ENCODE measurements at places on chromosomes 7 and 10.

- no peak for DNase-seq
Observed at GRCh38 chr10:1267568-1267967, 211.4 kb downstream of the WDR37 start.

DNA sequence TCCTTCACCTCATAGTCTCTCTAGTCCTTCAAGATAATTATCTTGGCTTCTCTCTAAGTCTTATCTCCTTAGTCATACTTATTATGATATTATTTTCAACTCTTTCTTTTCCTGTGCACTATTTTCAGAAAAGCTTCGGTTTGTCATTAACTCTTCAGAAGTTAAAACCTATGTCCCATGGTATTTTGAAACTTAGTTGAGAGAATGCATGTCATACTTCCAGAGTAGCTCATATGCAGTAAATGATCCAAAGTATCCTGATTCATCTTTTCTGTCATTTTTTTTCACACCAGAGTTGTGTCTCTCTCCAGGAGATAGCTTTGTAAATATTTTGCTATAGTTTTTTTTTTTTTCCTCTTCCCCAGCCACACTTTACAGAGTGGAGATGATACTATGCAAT, 1008.6 kb downstream of the NRG3 start:
- no peak for DNase-seq

- DNase-seq, result no peak
Observed at GRCh38 chr7:35032166-35032565, 5.1 kb downstream of the DPY19L1 start.

DNA sequence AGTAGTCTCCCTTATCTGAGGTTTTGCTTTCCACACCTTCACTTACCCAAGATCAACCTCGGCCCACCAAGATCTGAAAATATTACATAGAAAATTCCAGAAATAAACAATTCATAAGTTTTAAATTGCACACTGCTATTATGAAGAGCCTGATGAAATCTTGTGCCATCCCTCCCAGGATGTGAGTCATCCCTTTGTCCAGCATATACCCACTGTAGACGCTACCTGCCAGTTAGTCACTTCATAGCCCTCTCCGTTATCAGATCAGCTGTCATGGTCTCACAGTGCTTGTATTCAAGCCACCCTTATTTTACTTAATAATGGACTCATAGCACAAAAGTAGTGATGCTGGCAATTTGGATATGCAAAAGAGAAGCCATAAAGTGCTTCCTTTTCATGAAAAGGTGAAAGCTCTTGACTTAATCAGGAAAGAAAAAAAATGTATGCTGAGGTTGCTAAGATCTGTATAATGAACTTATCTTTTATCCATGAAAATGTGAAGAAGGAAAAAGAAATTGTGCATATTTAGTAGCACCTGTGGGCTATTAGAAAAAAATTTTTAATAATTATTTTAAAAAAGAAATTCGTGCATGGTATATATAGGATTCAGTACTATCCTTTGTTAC, 9.8 kb upstream of the MRPS16 start:
- DNase-seq, result no peak

- DNase-seq, result no peak
Observed at GRCh38 chr10:79430936-79431335, 14.5 kb downstream of the ZCCHC24 start.

Data from stimulated activated CD4-positive, alpha-beta T cell treated with anti-CD3 and anti-CD28 coated beads, Interleukin-12 subunit alpha, Interleukin-12 subunit beta, amount 100 ng/mL, for 4 hours (primary cell).